Fibroblast of gingiva (primary cell): ENCODE measurements at places on chromosomes 5 and 9.

DNA sequence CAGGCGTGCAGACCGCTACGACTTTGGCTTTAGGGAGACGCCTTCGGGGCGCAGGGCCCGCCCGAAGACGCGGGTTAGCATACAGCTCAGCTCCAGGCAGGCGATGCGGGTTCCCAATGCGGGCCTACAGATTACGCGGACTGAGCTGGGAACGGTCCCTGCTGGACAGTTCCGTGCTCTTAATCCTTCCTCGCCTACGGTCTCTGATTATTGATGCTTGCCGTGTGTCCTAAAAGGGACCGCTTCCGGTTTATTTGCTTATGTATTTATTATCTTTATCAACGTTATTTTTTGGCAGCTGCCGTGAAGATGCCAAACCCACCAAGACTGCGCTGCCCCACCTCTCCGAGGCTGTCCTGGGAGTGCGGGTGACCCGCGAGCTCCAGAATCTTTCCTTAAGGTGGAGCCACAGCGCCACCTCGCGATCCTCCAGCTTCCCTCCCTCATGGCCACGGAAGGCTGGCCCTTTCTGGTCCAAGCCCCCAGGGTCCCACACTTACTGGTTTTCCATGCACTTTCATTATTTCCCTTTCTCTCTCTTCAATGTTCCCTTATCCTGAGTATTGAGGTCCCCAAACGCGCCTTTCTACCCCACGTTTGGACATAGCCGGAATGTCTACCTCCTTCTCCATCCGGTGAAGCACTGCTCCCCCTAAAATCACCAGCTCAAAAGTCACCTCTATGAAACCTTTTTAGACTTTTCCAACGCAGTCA lies 7.0 kb upstream of the EBF1 start:
- peak; percentile 67 for DNase-seq

DNA sequence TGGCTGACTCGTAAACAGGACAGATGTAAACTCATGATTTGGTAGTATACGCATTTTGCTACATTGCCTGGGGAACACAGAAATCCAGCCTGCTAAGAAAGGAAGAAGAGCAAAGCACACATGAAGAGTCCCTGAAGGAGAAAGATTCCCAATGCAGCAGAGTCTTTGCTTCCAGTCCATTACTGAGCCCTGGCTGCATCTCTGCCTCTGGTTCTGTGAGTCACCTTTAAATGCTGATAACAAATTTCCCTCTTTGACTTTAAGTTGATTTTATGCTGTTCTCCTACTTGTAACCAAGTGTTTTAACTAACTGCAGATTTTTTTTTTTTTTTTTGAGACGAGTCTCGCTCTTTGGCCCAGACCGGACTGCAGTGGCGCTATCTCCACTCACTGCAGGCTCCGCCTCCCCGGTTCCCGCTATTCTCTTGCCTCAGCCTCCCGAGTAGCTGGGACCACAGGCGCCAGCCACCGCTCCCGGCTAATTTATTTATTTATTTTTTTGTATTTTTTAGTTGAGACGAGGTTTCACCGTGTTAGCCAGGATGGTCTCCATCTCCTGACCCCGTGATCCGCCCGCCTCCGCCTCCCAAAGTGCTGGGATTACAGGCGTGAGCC lies 8.5 kb upstream of the PRXL2C start:
- no peak for DNase-seq

DNA sequence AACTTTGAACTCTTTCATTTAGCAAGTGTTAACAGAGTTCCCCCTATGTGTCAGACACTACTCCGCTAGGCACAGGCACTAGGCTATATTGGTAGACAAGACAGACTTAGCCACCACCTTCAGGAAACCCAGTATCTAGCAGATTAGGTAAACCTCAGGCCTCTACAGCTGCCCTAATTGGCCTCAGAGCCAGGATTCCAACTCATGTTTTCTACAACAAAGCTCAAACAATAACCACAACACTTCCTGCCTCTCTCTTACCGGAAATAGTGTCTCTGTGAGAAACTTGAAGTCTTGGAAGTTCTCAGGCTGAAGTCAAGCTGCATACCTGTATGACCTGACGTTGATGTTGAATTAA lies 116.6 kb upstream of the SLC44A1 start:
- no peak for DNase-seq

GRCh38 chr5:64840958-64841357 lies 72.2 kb downstream of the CWC27 start:
- no peak for DNase-seq

- DNase-seq = no peak
These were observed 67.8 kb downstream of the TMEM167A start for GRCh38 chr5:83009408-83009807.

- no peak for DNase-seq
These were observed 919.0 kb downstream of the TAF11L14 start for GRCh38 chr5:18553269-18553668.

DNA sequence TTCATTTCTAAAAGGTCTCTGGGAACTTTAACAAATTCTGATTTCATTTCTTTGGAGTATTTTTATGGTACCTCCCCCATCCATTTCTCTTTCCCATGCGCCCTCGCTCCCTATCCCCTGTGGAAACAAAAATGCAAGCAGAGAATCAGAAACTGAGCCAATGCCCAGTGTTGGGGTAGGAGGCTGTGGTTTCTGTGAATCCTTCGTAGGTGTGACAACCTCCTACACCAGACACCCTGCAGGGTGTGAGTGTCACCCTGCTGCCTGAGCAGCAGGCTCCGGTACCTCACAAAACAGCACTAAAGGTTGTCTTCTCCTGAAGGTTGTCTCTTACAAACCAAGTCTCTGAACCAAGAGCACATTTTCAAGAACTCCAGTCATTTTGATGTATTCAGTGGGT lies 103.8 kb upstream of the CTSL start:
- DNase-seq = no peak

- DNase-seq = no peak
These were observed 62.0 kb upstream of the SLC28A3 start for GRCh38 chr9:84402517-84402916.

- peak; percentile 68 for DNase-seq
These were observed 214.3 kb downstream of the GNA14 start for GRCh38 chr9:77433675-77434445.

- DNase-seq = no peak
These were observed 422.7 kb upstream of the GRAMD2B start for GRCh38 chr5:126000507-126000906.

DNA sequence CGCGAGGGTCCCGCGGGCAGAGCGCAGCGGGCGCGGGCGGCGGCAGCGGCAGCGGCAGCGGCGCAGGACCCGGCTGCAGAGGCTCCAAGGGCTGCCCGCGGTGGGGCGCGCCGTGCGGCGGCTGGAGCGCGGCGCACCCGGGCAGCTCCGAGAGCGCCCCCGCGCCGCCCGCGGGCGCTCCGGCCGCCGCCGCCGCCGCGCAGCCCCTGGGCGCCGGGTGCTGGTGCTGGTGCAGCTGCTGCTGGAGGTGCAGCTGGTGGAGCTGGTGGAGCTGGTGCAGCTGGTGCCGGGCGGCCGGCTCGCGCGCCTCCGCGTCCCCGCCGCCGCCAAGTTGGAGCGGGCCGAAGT lies 644 bp downstream of the IER5L start:
- DNase-seq = no peak

GRCh38 chr9:69322256-69322655 lies 2.8 kb upstream of the ENTREP1 start:
- no peak for DNase-seq

DNA sequence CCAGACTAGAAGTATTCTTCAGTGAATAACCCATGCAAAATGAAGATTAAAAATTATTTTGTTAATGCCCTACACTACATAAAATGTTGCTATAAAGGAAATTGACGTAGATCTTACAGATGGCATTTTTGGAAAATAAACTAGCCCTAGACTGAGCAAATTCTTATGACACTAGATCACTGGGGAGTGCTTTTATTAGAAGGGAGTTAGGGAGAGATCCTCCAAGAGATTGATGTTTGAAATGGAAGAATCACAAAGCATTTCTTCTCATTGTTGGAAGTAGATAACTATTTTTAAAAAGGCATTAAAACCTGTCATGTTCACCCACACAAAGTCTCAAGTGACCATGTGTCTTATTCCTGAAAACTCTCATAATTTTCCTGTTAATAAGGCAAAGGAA lies 351.1 kb upstream of the TLE4 start:
- DNase-seq = no peak

DNA sequence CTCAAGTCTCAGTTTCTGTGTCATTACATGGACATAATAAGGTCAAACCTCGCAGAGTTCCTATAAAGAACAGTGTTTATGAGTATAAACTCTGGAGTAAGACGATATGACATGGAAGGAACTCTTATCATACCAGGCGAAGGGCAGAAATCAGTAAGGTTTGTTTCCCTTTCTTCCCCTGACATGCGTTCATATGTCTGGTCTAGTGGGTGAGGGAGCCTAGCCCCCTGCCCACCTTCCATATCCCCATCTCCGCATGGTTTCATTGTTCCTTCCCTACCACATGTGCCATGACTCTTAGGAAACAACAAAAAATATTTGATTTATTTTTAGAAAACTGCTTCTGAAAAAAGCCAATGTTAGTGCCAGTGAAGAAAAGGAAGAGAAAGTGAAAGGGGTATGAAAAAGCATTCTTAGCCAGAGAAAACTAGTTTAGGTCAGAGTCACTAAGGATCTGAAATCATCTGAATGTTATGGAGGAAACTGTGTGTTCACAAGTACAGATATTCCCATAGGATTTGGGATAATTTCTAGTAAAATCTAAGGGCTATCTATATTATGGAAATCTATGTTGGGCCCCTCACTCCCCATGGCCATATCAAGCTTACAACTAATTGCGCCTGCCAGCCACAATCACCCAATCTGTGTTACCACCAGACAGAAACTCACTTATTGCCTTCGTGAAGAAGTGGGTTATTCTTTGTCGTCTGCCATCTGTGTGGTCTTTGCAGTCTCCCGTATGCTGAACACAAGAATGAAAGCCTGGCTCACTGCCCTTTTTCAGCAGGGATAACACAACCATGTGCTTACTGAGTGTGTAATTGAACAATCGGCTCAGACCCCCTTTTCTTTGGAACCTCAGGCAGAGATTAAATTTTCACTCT lies 19.9 kb upstream of the HMHB1 start:
- no peak for DNase-seq

DNA sequence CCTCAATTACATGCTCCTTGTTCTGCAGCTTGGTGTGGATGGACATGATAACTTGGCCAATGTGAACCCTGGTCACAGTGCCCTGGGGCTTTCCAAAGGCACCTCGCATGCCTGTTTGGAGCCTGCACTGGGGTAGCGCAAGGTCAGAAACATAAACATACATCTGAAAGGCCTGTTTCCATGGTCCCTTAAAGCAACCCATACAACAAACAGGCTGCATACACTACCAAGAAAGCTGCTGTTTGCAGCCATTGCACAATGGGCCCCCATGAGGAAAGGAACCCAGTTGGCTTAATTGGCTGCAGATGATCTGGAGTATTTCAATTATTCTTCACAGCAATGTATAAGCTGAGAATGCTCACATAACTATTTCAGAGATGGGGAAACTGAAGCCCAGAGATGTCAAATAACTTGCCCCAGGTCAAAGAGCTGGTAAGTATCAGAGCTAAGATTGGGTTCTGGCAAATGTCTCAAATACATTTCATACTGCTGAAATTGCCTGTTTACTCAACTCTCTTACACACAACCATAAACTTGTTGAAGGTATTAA lies 233.9 kb downstream of the ASTN2 start:
- no peak for DNase-seq

DNA sequence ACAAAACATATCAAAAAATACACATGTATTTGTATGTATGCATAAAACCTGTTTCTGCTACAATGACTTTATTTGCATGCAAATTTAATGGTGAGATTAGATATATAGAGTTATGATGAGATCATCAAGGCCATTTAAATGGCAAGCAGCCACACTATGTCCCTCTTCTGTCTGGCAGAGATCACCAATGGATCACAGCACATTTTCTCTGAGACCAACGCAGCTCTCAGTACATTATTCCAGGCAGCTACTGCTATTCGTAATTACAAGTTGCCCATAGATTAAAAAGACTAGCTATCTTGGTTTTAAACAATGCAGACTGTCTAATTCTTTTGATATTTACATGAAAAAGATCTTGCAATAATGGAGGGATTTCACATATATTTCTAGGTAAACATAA lies 629.5 kb downstream of the PDE4D start:
- DNase-seq = no peak

DNA sequence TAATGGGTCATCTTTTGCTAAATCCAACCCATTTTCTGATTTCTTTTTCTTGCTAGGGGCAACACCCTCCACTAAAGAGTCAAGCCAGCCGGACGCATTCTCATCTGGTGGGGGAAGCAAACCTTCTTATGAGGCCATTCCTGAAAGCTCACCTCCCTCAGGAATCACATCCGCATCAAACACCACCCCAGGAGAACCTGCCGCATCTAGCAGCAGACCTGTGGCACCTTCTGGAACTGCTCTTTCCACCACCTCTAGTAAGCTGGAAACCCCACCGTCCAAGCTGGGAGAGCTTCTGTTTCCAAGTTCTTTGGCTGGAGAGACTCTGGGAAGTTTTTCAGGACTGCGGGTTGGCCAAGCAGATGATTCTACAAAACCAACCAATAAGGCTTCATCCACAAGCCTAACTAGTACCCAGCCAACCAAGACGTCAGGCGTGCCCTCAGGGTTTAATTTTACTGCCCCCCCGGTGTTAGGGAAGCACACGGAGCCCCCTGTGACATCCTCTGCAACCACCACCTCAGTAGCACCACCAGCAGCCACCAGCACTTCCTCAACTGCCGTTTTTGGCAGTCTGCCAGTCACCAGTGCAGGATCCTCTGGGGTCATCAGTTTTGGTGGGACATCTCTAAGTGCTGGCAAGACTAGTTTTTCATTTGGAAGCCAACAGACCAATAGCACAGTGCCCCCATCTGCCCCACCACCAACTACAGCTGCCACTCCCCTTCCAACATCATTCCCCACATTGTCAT lies 72.0 kb downstream of the NUP214 start:
- no peak for DNase-seq

DNA sequence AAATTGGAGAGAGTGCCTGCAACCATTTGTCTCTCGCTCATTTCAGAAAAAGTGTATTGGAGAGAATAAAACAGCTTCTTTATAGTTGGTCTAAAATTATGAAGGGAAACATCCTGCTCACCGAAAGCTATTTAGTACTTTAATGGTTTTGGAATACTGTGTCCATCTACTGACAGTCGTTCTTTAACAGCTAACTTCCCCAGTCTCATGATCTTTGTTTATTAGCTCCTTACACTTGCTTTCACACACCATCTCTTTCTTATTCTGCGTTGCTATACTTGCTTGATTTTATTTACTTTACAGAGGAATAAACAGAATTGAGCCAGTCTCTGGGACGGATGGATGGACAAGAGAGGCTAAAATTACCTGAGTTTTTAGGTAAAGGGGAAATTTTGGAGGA lies 229.3 kb downstream of the CCDC171 start:
- DNase-seq = peak; percentile 27

DNA sequence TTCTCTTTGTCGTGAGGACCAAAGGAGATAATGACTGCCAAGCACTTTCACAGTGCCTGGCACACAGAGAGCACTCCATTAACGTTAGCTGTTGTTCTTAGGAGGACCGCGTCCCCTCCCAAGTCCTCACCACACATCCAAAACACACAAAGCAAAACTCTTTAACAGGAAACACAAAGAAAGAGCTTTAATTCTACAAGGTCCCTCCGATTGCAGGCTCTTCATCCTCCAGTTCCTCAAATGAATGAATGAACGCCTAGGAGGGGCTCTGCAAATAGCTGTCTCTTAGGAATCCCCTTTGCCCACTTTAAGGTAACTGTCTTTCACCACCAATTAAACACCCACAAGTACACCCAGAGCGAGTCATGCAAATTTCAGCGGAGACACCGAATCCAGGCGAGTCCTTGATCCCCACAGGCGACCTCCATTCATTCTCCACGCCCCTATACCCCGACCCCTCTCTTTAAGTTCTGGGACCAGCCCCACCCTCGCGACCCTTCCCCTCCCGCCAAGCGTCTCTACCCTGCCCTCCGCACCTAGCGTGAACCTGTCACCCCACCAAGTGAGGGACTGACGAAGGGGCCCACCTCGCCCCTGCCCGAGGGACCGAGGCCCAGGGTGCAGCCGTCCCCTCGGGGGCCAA lies 644 bp downstream of the TSC1 start:
- DNase-seq = no peak
